ENCODE measurements at places on chromosomes 1 and 21. TPM values are rescaled to one million over a fixed set of nuclear protein-coding genes. Genes with fewer than 3 reads are reported as not detected.

- peak; percentile 31 for DNase-seq
Observed at GRCh38 chr1:192311281-192311680, 5.5 kb upstream of the RGS21 start.

- DNase-seq = no peak
Observed at GRCh38 chr1:156060937-156061636, at the start of gene RAB25. Gene RAB25 (plus strand): TSS chr1:156061160. CDS start chr1:156061401, 241 bp downstream.

The OR2T35 gene
- not detected for polyA plus RNA-seq

The LMNA gene
- 455 TPM for polyA plus RNA-seq
